ENCODE measurements at places on chromosomes 3 and 15. TPM values are rescaled to one million over a fixed set of nuclear protein-coding genes. Genes with fewer than 3 reads are reported as not detected.

DNA sequence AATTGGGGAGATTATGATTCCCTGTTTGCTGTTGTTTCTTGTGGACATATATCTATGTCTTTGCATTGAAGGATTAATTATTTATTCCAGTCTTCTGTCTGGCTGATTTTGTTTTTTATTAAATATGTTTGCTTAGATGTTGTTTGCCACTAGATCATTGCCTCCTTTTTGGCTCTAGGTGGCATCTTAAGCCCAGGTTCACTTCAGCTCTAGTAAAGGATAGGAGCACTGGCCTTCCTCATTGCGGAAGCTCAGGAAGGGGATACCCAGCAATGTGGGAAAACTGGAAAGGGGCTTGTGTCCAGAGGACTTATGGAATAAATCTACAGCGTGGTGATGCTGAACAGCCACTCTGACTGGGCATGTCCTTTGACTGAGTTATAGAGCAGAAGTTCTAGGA lies 821.6 kb downstream of the PDCD6IP start:
- DNase-seq, result no peak

GRCh38 chr3:30123755-30124154 lies 482.6 kb upstream of the TGFBR2 start:
- no peak for DNase-seq

DNA sequence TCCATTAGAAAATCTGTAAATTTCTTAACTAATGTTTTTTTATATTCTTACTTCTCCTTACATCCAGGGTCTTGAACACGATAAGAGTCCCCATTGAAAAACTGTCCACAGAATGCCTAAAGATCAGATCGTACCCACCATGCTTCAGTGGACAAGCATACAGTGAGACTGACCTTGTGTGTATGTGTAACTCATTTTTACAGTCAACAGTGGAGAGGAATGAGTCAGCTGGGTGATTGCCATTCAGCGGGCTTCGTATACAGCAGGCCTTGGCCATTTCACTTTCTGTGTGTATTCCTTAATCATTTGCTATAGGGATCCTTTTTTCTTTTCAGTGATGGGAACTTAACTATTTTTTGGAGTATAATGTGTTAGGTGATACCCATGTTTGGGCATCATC lies 10.6 kb downstream of the PARP14 start:
- DNase-seq, result no peak

Gene CAMKV
- polyA plus RNA-seq, result not detected

Gene CD200R1
- 2.1 TPM for polyA plus RNA-seq

Gene RTP1
- polyA plus RNA-seq, result not detected

DNA sequence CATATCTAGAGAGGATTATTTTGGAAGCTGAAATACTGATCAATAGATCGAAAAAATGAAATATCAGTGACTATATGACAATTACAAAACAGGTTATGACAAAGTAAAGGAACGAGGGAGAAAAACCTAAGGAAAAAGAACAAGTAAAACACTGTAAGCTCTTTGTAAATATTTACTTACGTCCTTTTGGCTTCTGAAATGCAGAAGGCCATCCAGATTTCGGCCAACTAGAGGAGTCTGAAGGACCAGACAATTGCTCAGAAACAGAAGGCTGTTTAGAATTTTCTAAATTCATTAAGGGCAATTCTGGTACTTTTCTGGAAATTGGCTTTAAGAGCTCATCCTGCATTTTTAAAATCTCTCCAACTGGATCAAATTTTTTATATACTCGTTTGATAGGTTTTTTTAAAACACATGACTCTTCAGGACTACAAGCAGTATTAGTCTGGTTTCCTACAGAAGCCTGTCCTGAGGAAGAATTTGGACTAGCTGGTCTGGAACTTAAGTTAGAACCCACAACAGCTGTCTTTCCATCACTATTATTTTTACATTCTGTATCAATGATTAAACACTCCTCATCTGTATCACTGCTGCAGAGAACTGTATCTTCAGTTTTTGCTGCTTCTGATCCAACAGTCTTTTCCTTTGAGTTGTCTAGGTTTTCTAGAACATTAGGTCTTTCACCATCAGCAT lies 30.1 kb downstream of the ICE2 start:
- DNase-seq, result no peak

Gene SENP7
- 97.1 TPM for polyA plus RNA-seq

DNA sequence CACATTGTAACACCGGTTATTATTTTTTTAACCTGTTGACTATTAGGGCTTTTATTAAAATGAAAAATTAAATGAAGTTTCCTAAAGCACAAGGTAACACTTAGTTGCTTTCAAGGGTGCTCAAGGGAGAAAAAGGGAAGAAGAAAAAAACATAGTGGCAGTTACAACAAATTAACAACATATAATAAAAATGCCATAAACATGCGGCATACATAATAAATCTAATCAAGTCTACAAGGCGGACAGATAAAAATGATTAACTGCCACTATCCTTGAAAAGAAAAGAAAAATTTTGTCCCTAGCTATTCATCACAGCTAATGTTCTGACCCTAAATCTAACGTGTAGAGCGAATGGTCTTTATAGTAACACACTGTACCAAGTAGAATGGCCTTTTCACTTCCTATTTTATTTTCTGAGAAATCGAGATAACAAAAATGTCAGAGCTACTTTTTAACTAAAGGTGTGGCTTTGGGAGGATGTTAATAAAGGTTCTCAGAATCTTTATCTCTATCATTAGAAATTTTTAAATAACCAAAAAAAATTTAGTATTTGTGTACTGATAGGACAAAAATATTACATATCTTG lies 194.9 kb downstream of the FOXP1 start:
- no peak for DNase-seq

Gene MYRIP
- 0.66 TPM for polyA plus RNA-seq

All from right lung (tissue), 10 donors.